ENCODE measurements at places on chromosomes 12 and 14.

DNA sequence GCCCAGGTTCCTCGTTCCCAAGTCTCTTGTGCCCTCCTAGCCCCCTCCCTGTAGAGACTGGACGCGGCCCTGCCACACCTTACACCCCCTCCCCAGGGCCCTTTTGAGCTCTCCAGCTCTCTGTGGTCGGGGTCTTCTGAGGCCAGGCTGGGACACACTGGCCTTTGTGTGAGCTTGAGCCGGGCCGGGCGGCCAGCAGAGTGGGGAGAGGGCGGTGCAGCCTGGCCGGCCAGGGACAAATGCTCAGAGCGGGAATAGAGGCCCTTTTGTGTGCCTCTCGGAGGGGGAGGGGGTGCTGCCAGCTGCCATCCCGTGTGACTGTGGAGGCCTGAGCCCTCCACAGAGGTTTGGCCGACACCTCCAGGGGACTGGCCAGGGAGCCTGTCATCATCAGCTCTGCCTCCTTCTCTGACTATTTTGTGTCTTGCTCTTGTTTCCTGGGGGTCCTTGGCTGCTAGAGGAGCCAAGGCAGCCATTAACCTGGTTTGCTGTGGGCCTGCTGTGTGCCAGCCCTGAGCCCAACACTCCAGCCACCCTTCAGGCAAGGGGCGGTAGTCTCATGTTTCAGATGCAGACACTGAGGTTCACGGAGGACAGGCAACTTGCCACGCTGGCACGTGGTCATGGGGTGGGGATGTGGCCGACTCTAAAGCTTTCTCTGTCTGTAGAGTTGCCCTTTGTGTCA is 13.6 kb downstream of the FAM222A start:
- no peak for DNase-seq

DNA sequence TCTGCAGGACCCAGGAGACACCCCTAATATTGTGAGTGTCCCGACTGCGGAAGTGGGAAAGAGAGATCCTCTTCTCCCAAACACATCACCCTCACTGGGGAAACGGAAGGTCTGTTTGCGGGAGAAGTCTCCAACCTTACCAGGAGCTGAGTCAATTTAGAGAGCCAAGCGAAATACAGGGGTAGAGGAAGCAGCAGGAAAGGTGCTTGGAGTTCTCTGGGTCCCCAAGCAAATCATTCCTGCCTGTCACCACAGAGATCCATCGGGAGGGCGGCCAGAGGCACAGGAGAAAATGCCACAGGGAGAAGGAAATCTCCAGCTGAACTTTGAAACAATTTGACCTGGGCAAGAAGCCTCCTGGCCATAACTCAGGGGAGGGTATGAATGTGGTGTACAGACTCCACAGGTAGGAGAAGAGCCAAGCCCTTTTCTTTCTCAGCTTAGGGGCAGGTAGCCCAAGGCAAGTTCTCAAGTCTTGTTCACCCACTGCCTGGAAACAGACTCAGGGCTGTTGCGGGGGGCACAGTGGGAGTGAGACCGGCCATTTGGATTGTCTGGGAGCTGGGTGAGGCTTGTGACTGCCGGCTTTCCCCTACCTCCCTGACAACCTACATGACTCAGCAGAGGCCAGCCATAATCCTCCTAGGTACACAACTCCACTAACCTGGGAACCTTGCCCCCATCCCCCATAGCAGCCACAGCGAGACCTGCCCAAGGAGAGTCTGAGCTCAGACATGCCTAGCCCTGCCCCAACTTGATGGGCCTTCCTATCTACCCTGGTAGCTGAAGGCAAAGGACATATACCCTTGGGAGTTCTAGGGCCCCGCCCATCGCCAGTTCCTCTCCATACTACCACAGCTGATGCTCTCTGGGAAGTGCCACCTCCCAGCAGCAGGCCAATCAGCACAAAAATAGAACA is 211.9 kb upstream of the ARHGAP5 start:
- DNase-seq: no peak

DNA sequence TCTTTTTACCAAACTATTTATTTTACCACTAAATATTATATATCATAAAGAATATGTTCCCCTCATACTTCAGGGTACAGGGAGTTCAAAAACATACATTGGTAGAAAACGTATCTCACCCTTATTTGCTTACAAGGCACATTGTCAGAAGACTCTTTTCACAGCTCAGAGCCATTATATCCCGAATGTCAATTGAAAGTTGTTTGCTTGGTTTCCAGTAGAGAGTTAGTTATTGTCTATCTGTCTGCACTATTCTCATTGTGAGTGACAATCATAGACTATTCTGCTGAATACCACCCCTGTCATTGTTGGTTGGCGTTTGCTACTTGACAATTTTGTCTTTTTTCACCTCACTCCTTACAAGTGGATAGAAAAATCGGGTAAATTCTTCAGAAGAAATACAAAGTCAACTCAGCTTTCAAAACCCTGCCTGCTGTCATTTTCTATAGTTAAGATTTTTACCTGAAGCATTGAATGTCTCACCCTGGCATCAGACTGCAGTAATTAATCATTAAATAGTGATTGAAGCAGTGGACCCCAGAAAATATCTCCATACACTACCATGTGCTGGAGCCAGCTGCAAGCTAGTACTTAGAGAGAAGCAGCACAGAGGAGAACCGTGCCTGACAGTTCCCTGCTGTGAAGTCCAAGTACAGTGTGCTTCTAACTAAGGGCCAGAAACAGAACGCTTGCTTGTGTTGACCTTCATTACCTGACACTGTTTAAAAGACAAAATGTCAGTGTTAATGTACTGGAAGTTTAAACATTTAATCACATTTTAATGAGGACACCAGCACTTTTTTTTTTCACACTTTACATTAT is 510.6 kb downstream of the RERGL start:
- no peak for DNase-seq

DNA sequence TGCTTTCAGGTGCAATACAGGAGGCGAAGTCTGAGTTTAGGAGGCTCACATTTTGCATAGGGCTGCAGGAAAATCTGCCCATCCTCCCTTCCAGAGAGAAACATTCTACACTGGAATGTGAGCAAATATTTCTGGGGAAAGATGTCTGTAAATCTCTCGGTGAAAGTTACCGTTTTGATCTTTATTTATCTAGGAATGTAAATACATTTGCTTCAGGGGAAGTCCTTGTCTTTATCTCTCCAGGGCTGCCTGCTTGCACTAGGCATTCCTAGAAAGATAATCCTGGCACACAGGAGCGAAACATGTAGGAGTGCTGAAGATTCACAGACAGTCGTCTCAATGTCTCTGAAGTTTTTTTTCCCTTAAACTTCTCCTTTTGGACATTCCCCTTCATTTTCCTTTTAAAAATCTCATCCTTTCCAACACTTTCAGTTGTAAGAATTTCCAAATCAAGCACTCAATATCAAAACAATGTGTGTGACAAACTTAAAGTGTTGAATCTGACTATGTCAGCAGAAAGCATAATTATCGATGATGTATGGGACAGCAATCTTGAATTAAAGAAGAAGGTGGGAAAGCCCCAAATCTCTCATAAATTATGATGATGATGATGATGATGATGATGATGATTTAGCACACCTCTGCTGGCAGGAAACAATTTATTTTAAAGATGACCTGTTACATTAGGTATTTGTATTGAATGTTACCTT is 113.4 kb upstream of the RESF1 start:
- DNase-seq: no peak
